ENCODE measurements at places on chromosomes 12 and 14.

DNA sequence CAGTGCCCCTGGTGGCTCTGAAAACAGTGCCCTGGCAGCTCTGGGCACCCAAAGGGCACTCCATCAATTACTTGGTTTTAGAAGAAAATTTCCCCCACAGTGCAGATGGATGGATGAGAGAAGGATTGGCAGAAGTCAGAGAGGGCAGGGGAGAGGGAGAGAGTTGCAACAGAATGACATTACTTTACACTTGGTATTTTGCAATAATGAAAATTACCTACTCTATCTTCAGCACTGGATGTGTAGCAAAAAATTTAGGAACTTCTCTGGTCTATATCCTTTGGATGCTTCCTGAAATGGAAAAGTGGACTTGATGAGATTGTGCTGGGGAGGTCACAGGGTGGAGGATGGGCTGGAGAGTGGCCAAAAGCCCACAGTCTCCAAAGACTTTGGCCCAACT, 193.2 kb downstream of the CHST11 start:
- no peak for DNase-seq

DNA sequence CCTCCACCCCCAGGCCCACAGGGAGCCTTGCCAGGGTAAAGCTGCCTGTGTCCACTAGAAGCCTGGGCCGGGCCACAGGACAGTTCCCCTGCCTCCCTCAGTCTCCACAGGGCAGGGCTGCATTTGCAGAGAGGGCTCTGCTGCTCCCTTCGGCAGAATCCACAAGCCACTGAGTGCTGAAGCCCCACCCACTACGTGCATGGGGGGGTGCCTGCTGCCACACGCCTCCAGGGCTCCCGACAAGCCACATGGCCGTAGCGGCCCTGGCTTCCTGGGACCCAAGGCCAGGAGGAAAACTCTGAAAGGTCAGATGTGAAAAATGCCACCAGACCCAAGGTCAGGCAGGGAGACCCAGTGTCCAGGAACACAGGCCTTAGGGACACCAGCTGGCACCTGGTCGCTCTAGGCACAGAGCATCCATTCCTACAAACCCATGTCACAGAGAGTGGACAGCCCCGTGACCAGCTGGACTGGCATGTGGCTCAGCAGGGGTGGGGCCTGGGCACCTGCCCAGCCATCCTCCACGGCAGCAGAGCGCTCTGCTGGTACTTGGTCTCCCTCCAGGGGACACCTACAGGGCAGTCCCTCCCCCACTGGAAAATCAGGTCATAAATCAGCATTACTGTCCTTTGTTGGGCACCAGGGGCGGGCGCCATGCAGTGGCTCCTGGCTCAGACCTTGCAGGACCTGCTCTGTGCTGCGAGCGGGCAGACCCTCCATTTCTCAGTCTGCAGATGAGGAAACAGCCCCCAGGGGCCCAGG, 42.9 kb downstream of the CCDC85C start:
- peak; percentile 92 for DNase-seq

GRCh38 chr12:23335593-23335992, 613.9 kb downstream of the SOX5 start:
- DNase-seq, result no peak

DNA sequence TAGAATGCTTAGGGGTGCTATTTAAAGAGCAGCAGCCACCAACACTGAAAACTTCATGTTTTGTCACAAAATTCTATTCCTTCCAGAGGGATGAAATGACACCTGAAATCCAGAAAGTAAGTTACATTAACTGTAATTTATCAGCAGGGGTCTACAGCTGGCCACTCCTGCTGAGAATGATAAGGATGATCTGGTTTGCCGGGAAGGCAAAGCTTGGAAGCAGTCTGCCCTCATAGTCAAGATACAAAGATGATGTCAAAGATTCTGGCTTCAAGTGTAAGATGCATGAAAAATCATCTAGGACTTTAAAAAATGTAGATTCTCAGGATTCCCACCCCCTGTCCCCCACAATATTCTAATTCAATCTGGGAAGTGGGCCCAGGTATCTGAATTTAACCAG, 58.4 kb downstream of the DCAF5 start:
- no peak for DNase-seq

- DNase-seq, result no peak
Observed at GRCh38 chr12:94566345-94566744, 84.0 kb downstream of the TMCC3 start.

GRCh38 chr12:53201177-53201541, 5.9 kb downstream of the ITGB7 start:
- DNase-seq, result no peak

DNA sequence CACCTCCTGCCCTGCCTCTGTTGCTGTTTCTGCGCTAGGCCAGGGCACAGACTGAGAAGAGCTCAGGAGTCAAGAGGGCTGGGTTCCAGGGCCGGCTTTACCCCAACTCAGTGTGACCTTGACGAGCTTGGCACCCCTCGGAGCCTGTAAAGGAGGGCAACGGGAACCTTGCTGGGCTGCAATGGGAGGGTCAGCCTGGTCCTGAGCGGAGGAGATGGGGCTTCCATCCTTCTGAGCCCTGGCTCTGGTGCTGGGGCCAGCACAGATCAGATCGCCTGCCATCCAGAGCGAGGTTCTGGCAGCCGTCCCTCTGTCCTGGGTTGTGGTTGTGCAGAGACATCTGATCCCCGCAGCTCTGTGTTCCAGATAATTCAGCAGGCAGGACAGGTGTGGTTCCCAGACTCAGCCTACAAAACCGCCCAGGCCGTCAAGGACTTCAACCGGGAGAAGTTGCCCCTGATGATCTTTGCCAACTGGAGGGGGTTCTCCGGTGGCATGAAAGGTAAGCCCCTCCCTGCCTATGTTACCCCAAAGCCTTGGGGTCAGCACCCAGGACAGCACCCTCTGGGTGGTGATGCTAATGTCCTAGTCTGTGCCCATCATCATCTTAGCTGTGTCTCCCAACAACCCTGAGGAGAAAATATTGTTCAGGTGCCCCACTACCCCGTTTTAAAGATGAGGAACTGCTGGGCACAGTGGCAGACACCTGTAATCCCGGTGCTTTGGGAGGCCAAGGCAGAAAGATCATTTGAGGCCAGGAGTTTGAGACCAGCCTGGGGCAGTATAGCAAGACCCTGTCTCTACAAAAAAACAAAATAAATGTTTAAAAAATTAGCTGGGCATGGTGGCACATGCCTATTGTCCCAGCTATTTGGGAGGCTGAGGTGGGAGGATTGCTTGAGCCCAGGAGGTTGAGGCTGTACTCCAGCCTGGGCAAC, 50.2 kb downstream of the FOXN4 start:
- DNase-seq, result no peak

DNA sequence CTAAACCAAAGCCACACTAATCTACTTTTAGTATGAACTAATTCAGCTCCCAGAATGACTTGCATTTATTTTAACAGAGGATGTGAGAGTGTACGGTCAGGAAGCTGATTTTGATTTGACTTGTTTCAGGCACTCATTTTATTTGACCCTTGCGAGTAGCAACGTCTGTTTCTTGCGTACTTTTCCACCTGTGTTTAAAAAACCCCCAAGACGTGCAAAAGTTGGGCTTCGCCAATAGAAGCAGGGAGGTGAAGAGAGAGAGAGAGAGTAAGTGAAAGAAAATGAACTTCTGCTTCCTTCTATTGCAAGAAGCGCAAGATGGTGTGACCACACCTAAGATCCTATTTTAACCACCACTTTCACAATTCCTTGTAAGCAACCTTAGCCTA, 6.7 kb upstream of the SLC15A4 start:
- no peak for DNase-seq

GRCh38 chr12:26252946-26253345, 57.6 kb downstream of the SSPN start:
- no peak for DNase-seq

DNA sequence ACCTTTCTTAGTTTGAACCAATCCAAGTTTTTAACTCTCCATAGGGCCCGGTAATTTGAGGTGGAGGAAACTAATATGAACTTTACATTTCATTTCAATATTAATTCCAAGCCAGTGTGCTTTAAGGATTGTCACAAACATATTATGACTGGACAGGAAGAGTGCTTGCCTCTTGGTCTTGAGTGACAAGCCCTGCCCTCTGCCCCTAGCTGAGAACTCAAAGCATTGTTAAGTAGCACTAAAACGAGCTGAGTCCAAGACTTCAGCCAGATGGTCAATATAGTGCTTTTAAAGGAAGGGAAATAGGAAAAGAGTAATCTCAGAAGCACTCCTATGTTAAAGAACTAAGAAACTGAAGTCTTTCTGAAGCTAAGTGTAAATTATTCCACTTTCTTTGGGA, 17.1 kb downstream of the TRMT5 start:
- no peak for DNase-seq

DNA sequence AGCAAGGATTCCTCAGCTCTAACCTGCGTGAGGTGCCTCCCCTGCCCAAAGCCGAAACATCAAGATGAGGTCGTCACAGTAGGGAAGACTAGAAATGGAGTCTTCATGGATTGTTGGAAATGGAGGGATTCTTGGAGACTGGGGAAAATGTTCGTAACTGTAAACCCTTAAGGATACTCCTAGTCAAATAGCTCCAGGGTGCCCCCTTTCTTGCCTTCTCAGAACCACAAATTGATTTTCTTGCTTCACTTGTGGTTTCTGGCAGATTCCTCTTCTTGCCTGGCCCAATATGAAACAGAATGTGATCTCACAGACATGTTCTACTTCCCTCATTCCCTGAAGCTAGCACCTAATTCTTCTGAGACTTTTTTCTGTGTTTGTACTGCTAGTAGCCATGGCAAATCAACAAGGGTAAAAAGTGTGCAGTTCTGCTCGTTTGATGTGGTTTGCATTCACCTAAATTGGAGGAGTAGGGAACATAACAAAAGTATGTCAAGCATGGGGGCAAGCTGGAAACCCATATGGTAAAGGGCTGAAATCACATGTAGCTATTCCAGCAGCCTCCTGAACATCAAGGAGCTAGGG, 332.0 kb downstream of the PAWR start:
- no peak for DNase-seq

DNA sequence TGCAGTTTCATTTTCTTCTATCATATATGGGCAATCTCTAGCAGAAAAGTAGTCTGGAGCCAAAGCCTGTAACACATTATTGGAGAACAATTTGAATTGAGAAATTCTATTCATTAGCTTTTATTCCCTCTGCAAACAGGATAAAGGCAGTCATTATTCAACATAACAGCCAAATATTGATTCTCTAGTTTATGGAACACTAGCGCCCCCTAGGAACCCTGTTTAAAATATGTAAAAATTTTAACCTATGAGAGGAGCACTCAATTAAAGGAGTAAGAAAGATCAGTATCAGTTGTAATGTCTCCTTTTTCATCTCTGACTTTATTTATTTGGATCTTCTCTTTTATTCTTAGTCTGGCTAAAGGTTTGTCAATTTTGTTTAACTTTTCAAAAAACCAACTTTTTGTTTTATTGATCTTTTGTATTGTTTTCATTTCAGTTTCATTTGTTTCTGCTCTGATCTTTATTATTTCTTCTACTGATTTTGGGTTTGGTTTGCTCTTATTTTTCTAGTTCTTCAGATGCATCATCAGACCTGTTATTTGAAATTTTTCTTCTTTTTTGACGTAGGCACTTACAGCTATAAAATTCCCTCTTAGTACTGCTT, 4.8 kb upstream of the LMNTD1 start:
- no peak for DNase-seq

DNA sequence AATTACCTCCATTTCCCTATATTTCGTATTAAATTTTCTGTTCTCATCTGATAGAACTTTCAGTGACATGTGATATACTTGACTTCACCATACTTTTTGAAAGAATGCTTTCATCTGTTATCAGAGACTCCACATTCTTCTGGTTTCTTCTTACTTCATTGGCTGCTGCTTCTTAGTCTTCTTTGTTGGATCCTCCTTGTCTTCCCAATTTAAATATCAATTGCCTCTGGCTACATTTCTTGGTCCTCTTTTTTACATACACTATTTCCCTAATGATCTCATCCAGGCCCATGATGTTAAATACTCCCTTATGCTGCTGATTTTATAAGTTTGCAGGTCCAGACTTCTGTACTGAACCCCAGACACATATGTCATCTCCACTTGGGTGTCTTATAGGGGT, 22.0 kb downstream of the OR5AU1 start:
- no peak for DNase-seq

DNA sequence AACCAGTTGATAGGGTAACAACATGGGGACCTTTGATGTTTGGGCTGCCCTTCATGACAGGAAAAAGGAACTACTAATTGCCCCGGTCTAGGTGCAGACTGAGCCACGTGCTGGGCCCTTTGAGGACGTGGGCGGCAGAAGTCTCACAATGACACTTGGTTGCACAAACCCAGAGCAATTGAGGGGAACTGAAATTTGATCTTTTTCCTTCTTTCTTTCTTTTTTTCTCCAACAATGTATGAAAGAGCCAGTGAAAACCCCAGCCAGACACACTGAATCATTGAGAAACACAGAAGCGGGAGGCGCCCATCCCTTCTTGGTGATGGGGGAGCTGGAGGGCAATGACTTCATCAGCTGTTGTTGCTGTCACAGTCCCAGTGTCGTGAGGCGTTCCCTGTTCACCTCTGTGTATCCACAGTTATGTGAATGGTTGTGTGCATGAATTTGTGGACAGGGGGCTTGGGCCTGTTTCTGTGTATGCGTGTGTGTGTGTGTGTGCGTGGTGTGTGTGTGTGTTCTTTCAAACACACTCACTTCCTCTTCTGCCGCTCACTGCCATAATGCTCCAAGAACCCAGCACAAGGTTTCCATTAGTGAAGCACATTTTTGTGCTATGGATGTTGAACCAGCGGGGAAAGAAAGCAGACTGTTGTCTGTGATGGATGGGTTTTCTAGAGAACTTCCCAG, 137.5 kb upstream of the CCND2 start:
- no peak for DNase-seq

DNA sequence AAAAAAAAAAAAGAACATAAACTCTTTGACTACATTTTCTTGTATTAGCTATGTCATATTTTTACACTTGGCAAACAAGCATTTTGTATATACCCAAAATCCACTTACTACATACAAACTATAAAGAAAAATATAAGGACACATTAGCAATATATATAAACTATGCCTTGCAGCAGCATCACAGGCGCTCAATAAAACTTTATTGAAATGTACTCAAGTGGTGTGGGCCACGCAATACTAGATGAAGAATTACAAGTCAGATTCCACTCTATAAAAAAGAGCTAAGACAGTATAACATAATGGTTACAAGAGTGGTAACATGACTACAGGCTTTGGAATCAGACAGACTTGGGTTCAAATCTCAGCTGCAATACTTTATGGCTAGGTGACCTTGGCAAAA, 3.1 kb upstream of the AP4S1 start:
- DNase-seq, result no peak

GRCh38 chr12:91542067-91542466, 359.4 kb upstream of the DCN start:
- no peak for DNase-seq

- no peak for DNase-seq
Observed at GRCh38 chr12:88313554-88313953, 171.4 kb downstream of the TMTC3 start.

All from COR-L47 (cell line).